GM23338 (cell line): ENCODE measurements at places on chromosomes 2 and 18.

- no peak for DNase-seq
These were observed 120.2 kb upstream of the MSH2 start for GRCh38 chr2:47282621-47283272.

- no peak for DNase-seq
These were observed 197.0 kb downstream of the UBE2E3 start for GRCh38 chr2:181177376-181177775.

GRCh38 chr2:230762317-230762896 lies 49.8 kb downstream of the CAB39 start:
- peak; percentile 82 for DNase-seq

DNA sequence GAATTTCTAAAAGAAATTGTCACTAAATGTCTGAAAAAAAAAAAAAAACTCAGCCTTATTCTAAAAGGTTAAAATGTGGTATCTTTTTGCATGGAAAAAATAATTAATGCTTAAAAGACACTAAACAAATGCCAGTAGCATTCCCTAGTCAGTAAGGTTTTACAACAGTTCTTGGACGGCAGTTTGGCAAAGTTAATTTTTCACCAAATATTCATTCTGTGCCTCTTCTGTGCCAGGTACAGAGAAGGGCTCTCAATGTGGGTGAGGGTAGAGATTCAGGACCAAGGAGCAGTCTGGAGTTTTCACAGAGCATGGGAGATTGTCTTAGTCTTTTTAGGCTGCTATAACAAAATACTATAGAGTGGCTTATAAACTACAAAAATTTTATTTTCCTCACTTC lies 6.0 kb upstream of the CCDC93 start:
- no peak for DNase-seq
